ENCODE measurements at places on chromosomes 7 and 10.
A peak's percentile ranks its signal among the peaks of the same experiment; 100 is the strongest.

GRCh38 chr7:16078076-16078952 is 343.0 kb downstream of the CRPPA start:
- peak; percentile 4 for DNase-seq

GRCh38 chr10:95976362-95977229 is 66.8 kb upstream of the CCNJ start:
- DNase-seq, result no peak

DNA sequence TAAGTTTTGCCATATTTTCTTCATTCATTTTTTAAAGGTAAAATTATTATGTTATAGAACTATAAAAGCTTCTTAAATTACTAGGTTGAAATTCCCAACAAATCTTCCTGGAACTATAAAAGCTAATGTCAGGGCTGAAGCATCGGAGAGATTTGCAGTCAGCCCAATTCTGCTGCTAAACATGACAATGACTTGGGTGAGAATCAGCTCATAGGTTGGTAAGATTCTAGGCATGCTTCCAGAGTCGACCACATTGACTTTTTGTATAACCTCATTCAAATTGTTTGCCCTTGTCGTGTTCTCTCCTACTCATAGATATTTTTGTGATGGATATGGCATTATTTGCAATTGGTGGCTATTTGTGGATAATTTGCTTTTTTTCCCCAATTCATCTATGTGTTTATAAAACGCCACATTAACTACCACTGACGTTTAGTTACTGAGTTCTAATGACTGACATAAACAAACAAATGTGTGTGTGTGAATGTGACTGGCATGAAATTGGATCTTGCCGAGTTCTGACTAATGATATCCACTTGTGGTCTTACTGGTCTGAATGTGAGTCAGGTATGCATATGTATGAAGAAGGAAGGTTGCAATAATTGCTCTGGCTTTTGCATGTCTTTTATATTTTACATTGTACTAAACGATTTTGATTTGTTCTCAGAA is 579.8 kb downstream of the PARD3 start:
- no peak for DNase-seq

DNA sequence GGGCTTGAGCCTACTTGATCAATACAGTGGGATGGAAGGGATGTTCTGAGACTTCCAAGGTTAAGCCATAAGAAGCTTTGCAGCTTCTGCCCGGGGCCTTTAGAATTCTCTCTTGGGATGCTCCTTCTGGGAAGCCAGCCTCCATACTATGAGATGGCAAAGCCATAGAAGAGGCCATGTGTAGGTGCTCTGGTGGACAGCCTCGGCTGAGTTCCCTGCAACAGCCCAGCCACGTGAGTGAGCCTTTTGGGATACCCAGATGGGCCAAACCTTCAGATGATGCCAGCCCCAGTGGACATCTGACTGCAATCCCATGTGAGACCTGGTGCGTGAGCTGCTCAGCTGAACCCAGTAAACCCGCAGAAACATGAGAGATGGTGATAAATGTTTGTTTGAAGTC is 370.6 kb downstream of the RPS24 start:
- DNase-seq, result no peak

- DNase-seq, result no peak
Observed at GRCh38 chr7:150950496-150951180, 27.5 kb downstream of the KCNH2 start.

GRCh38 chr7:80686576-80686975 is 48.1 kb downstream of the CD36 start:
- no peak for DNase-seq

DNA sequence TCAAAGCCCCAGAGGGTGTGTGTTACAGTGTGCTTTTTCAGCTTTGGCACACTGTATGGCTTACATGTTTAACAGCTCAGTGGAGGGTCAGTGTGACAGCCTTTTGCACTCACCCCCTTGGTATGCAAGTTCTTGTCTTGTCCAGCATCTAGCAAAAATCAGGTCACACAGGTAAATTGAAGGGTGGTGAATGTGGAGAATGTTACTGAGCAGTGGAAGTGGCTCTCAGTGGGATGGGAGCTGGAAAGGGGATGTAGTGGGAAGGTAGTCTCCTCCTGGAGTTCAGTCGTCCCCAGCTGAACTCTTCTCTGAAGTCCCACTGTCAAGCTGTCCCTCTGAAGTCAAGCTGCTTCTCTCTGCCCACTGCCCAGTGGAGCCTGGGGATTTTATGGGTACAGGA is 21.0 kb upstream of the C10orf90 start:
- DNase-seq, result no peak
